ENCODE measurements at places on chromosomes 12 and 14.

GRCh38 chr12:49971141-49971540 is 1.6 kb upstream of the AQP6 start:
- DNase-seq = no peak

DNA sequence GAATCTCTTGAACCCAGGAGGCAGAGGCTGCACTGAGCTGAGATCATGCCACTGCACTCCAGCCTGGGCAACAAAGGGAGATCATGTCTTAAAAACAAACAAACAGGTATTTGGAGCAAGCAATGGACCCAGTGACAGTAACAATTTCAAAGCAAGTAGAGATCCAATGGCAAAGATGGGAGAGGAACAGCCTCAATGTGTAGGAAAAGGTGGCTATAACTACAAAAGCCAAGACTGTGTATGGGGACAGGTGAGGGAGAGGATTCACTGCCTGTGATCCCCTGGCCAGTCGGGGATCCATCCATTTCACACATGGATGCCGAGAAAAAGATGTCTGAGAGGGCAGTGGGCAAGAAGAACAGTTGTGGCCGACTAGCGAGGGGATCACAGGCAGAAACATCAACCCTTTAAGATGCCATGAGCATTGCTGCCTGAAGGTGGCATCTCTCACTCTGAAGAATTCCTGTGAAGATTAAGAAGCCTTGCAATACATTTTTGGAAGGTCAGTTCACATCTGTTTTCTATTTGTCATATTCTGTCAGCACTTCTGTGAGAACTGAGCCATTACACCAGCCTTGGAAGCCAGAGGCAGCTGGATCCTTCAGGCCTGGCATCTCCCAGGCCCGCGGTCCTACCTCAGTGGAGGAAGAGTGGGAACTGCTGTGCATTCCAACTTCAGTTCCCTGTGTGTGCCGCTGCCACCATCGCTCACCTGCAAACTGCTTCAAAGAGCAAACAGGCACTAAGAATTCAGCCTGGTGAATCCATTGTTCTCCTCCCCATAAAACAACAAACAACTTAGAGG is 54.5 kb upstream of the FRS2 start:
- peak; percentile 45 for DNase-seq

DNA sequence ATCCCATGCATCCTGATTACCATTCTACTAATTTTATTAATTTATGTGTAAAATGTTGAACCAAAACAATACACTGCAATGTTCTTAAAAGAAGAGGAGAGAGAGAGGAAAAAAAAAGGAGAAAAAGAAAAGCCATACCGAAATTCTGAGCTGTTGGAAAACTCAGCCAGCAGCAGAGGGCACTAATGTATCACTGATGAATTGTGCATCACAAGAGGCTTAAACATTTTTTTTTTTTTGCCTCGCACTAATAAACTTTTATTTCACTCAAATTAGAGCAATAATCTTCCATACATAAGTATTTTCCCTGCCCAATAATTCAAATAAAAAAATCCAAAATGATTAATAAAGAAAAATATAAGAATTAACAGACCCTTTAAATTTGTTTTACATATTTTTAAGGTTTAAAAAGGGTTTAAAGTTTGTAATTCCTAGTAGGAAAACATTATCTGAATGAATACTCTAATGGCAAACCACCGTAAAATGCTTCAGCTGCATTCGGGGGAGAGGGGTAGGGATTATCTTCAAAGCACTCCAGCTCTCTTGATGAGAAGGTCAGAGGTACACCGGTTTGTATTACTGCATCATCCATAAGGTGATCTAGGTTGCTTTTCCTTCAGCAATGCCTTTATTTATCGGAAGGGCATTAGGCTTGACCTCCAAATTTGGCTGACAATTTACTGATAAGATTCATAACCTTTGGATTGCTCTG is 41.9 kb downstream of the ATP23 start:
- peak; percentile 30 for DNase-seq

DNA sequence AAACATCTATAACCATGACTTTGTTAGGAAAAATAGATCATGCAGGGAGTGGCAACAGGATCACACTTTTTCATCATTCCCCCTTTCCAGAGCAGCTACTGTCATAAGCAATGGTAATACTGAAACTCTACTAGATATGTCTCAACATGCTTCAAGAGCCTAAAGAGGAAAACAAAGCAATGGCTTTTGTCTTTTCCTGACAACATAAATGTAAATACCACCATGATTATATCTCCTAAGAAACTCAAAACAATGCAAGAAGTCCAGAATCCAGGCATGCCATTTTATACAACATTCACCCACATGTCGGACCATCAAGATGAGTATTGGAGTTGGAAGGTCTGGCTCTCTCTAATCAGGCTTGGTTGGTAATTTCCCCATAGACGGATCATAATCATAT is 78.7 kb downstream of the KIF21A start:
- DNase-seq = no peak

GRCh38 chr12:104546575-104546974 is 89.8 kb downstream of the CHST11 start:
- DNase-seq = no peak

DNA sequence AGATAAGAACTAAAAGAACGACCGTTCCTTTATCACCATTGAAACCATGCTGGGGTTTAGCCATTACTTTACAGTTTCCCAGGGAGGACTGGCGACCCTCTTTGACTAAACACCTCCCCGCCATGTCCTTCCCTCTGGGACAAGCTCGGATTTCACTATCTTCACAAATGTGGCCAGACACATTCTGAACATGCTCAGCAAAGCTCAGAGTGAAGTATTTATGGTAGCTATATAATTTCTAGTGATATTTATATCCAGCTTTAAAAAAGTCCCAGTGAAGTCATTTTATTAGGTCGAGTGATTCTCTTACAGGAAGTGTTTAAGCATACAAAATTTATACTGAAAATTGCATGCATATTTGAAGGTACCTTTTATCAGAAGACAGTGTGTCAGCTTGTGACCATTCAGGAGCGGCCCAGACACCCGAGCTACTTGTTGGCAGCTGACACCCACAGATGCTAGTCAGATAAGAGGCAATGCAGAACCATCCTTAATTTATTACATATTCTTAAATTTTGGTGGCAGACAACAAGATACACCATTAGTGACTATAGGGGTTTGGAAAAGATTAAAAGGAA is 36.8 kb downstream of the NIN start:
- peak; percentile 50 for DNase-seq

DNA sequence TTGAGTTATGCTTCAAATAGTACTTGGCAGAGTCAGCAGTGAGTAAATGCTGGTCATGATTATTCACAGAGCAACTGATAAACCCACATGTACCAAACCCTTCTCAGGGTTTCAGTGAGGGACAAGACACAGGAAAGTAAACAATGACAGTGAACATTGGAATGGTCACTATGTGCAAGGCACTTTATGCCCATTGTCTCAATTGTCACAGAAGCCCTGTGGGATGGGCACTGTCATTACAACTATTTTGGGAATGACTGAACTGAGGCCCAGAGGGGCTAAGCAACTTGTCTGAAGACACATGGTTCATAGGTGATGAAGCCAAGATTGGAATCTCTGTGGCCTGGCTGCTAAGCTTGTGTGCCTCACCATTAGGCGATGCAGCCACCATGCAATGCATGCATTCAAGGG is 238.5 kb downstream of the RBM19 start:
- DNase-seq = no peak

DNA sequence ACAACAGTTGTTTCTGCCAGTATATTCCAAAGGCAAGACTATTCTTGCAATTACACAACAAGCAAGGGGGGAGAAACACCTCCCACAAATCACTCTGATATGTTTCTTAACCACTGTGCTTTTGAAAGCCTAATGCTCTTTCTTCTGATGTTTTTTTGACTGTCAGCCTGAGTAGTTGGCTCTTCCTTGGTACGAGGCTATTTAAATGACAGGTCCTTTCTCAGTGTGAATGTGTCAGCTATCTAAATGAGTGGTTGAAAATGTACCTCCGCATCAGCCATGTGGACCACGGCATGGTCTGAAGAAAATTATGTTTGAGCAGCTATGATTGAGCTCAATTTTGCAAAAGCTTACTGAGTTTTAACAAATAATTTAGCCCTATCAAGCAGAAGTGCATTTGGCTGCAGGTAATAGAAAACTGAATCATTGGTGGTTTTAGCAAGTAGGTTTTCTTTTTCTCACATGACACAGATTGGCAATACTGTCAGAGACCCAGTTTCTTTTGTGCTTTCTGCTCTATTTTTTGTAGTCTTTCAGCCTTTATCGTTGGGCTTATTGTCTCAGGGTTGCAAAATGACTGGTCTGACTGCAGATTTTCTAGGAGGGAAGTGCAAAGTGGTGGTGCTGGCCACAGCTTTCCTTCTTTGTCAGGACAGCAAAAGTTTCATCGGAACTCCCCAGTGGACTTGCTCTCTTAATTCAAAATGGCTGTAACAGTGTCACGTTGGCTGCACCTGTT is 162.8 kb downstream of the RGS6 start:
- DNase-seq = no peak

- peak; percentile 63 for DNase-seq
Observed at GRCh38 chr14:67934087-67934486, 114.5 kb downstream of the RAD51B start.

GRCh38 chr14:102318781-102319276 is 717 bp upstream of the ZNF839 start:
- DNase-seq = no peak

DNA sequence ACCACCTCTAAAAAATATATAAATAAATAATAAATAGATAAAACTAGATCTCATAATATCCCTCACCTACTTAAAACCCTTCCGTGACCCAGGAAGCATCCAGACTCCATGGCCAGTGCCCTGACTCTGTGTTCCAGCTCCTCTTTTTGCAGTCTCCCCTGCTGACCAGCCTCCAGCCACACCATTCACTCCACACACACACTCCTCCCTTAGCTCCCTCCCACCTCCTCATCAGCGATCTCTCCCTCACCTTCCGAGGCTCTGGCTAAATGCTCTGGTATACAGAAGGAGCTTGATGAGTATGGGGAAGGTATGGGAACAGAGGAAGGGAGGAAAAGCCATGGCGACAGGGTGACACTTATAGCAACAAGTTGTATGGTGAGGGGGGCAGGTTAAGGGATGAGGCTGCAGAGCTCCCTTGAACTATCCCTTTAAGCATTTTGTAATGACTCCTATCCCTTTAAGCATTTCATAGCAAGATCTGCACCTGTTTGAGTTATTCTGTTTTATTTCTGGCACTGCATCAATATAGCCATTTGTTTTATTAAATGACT is 26.1 kb upstream of the EIF4B start:
- no peak for DNase-seq

DNA sequence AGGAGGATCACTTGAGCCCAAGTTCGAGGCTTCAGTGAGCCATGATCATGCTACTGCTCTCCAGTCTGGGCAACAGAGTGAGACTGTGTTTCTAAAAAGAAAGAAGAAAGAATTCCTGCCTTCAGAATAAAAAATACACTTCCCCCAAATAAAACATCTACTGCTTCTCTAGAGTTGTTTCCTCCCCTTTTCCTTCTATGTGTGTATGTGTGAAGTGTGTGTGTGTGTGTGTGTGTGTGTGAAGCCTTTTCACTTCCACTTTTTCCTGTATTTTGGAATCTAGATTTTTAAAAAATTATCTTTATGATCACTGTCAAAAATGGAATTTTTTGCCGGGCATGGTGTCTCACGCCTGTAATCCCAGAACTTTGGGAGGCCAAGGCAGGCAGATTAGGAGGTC is 12.6 kb upstream of the SNX6 start:
- no peak for DNase-seq

GRCh38 chr14:93533842-93534241 is 103.1 kb downstream of the UNC79 start:
- peak; percentile 58 for DNase-seq

- DNase-seq = no peak
Observed at GRCh38 chr14:90093942-90094595, 32.3 kb downstream of the KCNK13 start.

GRCh38 chr12:54571193-54572188 is 17.0 kb downstream of the PPP1R1A start:
- DNase-seq = no peak

- no peak for DNase-seq
Observed at GRCh38 chr14:35509846-35510245, 24.1 kb upstream of the INSM2 start.

GRCh38 chr12:23634344-23634743 is 315.1 kb downstream of the SOX5 start:
- no peak for DNase-seq

GRCh38 chr12:112862636-112863290 is 44.0 kb upstream of the OAS1 start:
- DNase-seq = no peak

DNA sequence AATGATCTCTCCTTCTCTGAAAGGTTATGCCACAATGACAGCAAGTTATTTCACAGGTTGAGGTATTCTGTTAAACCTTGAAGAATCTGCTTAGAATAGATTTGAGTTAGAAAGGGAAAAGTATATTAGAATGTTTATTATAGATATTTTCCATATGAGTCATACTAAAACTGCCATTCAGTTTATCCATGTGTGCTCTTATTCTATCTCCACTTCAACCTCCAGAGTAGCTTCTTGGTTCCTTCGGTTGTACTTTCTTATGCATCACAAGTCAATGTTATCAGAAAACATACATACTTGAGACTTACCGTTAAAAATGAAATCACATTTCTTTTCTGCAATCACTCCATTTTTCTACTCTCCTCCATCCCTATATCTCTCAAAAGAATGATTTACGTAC is 197.7 kb downstream of the BCAT1 start:
- no peak for DNase-seq

DNA sequence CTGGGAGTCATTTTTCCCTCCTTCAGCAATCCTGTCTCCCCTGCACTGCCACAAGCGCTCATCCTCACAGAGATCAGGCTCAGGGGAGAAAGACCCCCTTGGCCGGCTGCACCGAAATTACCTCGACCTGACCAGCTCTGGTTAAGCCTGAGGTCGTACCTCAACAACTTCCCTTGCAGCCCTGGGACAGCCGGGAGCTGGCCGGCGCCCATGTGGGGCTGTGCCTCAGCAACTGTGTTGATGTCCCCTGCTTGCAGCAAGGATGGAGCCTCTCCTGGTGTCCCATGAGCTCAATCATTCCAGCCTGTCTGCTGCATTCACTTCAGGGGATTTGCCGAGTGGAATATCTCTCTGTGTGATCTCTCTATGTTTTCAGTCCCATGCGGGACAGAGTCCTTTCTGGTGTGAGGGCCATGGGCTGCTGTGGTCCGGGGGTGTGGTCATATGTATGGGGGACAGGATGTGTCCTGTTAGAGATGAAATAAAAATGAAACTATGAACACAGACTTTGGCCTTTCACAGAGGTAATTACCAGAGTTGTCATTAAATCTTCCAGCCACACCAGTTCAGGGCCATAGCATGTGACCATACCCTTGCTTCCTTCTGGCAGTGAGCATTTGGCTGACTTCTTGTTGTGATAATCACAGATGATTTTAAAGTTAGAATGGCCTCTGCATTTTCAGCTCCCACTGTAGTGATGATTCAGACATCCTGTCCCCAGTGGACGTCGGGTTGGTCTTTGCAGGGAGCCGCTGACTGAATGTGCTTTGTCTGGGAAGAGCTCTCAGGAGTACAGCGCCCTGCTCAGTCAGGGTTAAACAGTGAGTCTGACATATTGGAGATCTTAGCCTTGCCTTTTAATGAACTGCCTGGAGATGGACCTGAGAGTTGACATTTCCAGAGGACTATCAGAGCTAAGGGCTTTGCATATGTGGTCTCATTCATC is 405.9 kb downstream of the AACS start:
- DNase-seq = no peak

GRCh38 chr14:89884761-89885160 is 69.8 kb downstream of the EFCAB11 start:
- DNase-seq = no peak
